ENCODE measurements at places on chromosomes 16 and 17. TPM values are rescaled to one million over a fixed set of nuclear protein-coding genes. Genes with fewer than 3 reads are reported as not detected.

The KRT15 gene
- total RNA-seq = 5.8 TPM

The NOTUM gene
- total RNA-seq = 9.5 TPM

The NMT1 gene
- total RNA-seq = 76.1 TPM

The PHOSPHO1 gene
- 138 TPM for total RNA-seq

The FBXL16 gene
- 15.8 TPM for total RNA-seq

The CDH15 gene
- 3.0 TPM for total RNA-seq

The KRT14 gene
- total RNA-seq = not detected

The PPP1R27 gene
- total RNA-seq = 1.9 TPM

The AURKB gene
- 3.7 TPM for total RNA-seq

GRCh38 chr16:87395181-87395842 is 3.2 kb downstream of the MAP1LC3B start:
- H3K4me3 ChIP-seq = no peak overlapping the region
- H3K27me3 ChIP-seq = no peaks in the 10 kb centered on the region
- H3K36me3 ChIP-seq = no peaks in the 10 kb centered on the region

GRCh38 chr16:9012848-9013507 is 49.3 kb upstream of the USP7 start:
- H3K4me1 ChIP-seq = peaks cover 10% of the 10 kb centered on the region
- peak; percentile 15 for DNase-seq
- H3K36me3 ChIP-seq = no peaks in the 10 kb centered on the region
- H3K4me3 ChIP-seq = no peak overlapping the region

GRCh38 chr16:79587897-79588296 is 12.6 kb downstream of the MAF start:
- H3K27ac ChIP-seq = no peak overlapping the region
- no peaks in the 10 kb centered on the region for H3K27me3 ChIP-seq
- H3K4me1 ChIP-seq = peaks cover 14% of the 10 kb centered on the region
- H3K4me3 ChIP-seq = no peak overlapping the region

GRCh38 chr16:24652209-24652712 is 77.2 kb upstream of the TNRC6A start:
- H3K27ac ChIP-seq = no peak overlapping the region
- H3K4me3 ChIP-seq = no peak overlapping the region
- H3K36me3 ChIP-seq = no peaks in the 10 kb centered on the region
- no peaks in the 10 kb centered on the region for H3K4me1 ChIP-seq
- DNase-seq = no peak

DNA sequence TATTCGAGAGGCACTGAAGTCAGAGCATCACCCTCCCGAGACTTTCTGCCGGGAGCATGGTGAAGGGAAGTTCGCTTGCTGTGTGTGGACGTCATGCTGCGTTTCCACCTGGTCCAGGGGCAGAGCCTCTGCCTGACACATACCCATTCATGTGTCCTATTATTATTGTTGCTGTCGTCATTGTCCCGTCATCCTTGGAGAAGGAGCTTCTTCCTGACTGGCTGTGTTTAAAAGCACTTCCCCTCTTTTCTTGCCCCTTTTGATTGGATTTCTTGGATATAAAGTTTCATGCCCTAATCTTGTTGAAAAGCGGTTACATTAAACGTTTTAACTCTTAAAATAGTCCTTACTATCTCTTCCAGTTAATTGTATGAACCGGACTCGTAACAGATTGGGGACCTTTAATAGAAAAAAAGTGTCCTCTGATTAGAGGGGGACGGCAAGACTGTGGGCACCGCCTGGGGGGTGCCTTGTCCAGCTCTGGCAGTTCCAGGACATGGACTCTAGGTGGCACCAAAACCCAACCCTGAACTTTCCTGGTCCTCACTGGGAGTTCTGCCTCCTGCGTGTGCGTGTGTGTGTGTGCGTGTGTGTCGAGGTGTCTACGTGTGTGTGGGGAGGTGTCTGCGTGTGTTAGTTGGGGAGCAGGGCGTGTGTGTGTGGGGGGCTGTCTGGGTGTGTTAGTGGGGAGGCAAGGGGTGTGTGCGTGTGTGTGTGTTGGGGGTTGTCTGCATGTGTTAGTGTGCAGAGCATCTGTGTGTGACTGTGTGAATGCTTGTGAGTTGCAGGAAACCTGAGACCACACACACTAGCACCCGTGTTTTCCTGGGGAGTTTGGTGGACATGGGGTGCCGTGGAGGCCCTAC is 133.3 kb upstream of the CIBAR2 start:
- no peak overlapping the region for H3K4me3 ChIP-seq
- DNase-seq = peak; percentile 65
- H3K4me1 ChIP-seq = peaks cover 6% of the 10 kb centered on the region

DNA sequence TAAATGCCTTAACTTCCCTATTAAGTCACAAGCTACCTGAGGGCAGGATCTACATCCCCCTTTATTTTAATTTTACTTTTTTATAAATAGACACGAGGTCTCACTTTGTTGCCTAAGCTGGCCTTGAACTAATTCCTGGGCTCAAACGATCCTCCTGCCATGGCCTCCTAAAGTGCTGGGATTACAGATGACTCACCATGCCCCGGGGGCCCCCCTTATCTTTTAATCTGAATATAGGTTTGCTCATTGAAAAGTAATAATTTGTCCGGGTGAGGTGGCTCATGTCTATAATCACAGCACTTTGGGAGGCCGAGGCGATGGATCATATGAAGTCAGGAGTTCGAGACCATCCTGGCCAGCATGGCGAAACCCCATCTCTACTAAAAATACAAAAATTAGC is 14.2 kb downstream of the ETV4 start:
- H3K4me3 ChIP-seq = no peak overlapping the region
- H3K27ac ChIP-seq = no peak overlapping the region
- H3K36me3 ChIP-seq = no peaks in the 10 kb centered on the region
- peaks cover 36% of the 10 kb centered on the region for H3K4me1 ChIP-seq
- DNase-seq = no peak

DNA sequence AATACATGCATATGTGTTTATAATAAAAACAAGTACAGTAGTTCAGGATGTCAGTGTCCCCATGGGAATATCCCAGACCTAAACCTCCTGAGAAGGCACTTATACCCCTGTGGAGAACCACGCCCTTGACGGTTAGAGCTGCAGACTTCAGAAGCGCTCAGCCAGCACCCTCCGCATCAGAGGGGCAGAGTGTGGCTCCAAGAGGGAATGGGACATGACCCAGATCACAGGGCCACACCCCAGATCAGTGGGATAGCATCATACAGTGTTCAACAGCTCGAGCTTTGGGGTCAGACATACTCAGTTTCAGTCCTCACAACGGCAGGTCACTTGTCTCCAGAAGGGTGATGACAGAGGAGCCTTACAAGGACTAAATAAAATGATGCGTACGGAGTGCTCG is 45.8 kb upstream of the ZNF423 start:
- DNase-seq = no peak
- no peaks in the 10 kb centered on the region for H3K4me1 ChIP-seq
- H3K36me3 ChIP-seq = no peaks in the 10 kb centered on the region
- no peaks in the 10 kb centered on the region for H3K27me3 ChIP-seq
- H3K27ac ChIP-seq = no peak overlapping the region

DNA sequence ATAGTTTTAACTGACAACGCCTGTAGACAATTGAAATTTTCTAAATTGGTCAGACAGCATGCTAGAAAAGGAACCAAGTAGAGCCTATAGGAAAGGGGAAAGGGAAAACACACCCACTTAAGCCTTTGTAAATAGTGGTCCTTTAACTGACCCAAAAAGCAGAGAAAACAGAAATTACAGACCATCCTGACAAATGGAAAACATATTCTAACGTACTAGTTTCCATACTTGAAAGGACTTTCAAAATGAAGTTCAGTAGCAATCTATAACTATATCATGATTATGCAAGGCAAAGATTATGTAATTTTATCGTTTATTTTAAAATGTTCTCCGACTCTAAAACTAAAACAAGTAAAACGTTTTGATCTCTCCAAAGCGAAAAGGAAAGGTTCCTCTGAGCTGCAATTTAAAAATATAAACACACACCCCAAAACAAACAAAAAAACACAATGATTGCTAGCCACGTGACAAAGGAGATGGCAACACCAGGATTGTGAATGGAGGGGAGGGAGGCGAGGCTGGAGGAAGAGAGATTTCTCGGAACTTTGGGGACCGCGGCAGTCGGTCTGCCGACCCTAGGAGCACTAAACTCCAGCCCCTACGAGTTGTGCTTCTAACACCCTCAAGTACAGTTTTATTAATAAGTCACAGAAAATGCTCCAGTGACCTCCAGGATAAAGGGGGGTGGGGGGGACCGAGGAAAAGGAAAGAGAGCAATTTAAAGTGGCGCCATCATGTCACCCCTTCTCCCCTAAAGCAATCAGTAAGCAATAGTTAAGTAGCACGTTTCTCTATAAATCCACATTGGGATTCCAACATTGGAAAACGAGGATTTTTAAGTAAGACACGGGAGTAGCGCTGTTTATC is 1.7 kb downstream of the KANSL1 start:
- DNase-seq = peak; percentile 52
- no peaks in the 10 kb centered on the region for H3K27me3 ChIP-seq
- H3K36me3 ChIP-seq = no peaks in the 10 kb centered on the region
- H3K27ac ChIP-seq = peak overlapping the region; percentile 99
- peaks cover 28% of the 10 kb centered on the region for H3K4me1 ChIP-seq

DNA sequence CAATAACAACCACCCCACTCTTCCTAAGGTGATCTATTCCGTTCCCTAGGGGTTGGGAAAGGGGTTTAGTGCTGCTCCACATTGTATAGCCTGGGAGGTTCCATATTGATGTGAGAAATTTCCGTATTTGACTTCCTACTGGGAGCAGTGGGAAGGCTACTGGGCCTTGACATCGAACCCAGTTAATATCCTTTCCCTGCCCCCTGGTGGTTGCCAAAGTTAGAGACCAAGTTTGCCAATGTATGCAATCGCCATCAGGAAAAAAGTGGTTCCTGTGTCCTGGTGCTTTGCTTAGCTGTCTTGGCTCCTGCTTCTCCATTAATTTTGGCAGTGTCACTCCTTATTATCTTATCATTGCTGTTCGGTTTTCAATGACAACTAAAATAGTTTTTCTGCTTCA is 914.9 kb downstream of the KCNJ2 start:
- no peaks in the 10 kb centered on the region for H3K36me3 ChIP-seq
- DNase-seq = peak; percentile 71
- H3K4me1 ChIP-seq = no peaks in the 10 kb centered on the region
- no peak overlapping the region for H3K27ac ChIP-seq
- no peaks in the 10 kb centered on the region for H3K27me3 ChIP-seq

DNA sequence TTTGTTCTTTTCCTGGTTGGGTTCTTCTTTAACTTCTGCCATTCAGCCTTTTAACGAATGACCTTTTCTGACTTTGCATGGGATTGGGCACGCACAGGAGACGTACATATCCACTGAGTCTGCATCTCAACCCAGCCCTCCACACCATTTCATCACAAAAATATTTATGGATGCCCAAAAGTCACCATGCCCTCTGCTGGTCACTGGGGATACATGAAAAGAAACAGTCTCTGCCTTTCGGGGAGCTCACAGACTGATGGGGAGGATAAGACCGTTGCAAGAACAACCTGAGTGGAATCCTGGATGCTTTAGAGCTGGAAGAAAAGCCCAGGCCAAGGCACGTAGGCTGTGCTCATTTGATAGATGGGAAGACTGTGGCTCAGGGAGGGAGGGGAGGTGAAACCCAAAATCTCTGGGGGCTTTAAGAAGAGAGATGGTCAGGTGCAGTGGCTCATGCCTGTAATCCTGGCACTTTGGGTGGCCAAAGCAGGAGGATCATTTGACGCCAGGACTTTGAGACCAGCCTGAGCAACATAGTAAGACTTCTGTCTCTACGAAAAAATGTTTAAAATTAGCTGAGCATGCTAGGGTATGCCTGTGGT is 7.9 kb upstream of the MT2A start:
- no peak overlapping the region for H3K27ac ChIP-seq
- H3K36me3 ChIP-seq = no peaks in the 10 kb centered on the region
- H3K4me3 ChIP-seq = no peak overlapping the region
- DNase-seq = peak; percentile 49

- peaks cover 15% of the 10 kb centered on the region for H3K4me1 ChIP-seq
- H3K4me3 ChIP-seq = peak overlapping the region; percentile 99
- no peaks in the 10 kb centered on the region for H3K36me3 ChIP-seq
- H3K27ac ChIP-seq = peak overlapping the region; percentile 95
These were observed 607 bp upstream of the NCOR1 start for GRCh38 chr17:16215965-16216316.

GRCh38 chr16:52572656-52573055 is 25.7 kb upstream of the TOX3 start:
- no peaks in the 10 kb centered on the region for H3K27me3 ChIP-seq
- no peak overlapping the region for H3K4me3 ChIP-seq
- H3K36me3 ChIP-seq = no peaks in the 10 kb centered on the region
- no peak overlapping the region for H3K27ac ChIP-seq
- no peak for DNase-seq

GRCh38 chr17:53100126-53100525 is 722.6 kb upstream of the KIF2B start:
- H3K4me3 ChIP-seq = no peak overlapping the region
- no peaks in the 10 kb centered on the region for H3K36me3 ChIP-seq
- no peaks in the 10 kb centered on the region for H3K27me3 ChIP-seq
- no peak for DNase-seq

- peak; percentile 67 for DNase-seq
- no peaks in the 10 kb centered on the region for H3K4me1 ChIP-seq
- no peaks in the 10 kb centered on the region for H3K27me3 ChIP-seq
- H3K36me3 ChIP-seq = no peaks in the 10 kb centered on the region
- no peak overlapping the region for H3K27ac ChIP-seq
These were observed 151.3 kb upstream of the IRX3 start for GRCh38 chr16:54437921-54438320.

DNA sequence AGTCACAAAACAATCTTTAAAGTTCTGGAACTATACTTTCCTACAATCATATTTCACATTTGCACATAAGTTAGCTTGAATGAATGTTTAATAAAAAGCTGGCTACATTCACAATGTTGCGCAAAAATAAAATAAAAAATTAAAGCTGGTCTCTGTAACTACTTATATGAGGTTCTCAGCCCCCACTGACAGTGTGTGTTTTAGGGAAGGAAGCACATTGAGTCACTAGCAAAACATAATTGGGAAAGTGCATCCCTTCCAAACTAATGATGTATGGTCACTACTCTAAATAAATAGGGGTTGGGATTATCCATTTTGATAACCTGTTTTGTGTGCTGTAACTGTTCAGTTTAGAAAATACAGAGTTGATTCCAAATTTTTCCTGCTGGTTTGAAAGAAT is 251.9 kb downstream of the IRX3 start:
- DNase-seq = no peak
- H3K4me1 ChIP-seq = no peaks in the 10 kb centered on the region
- no peaks in the 10 kb centered on the region for H3K36me3 ChIP-seq
- H3K27ac ChIP-seq = no peak overlapping the region
- H3K27me3 ChIP-seq = no peaks in the 10 kb centered on the region

GRCh38 chr17:31155208-31155810 is 60.5 kb downstream of the NF1 start:
- H3K27me3 ChIP-seq = no peaks in the 10 kb centered on the region
- H3K4me1 ChIP-seq = no peaks in the 10 kb centered on the region
- H3K27ac ChIP-seq = no peak overlapping the region
- no peak for DNase-seq
- H3K36me3 ChIP-seq = no peaks in the 10 kb centered on the region
- no peak overlapping the region for H3K4me3 ChIP-seq

DNA sequence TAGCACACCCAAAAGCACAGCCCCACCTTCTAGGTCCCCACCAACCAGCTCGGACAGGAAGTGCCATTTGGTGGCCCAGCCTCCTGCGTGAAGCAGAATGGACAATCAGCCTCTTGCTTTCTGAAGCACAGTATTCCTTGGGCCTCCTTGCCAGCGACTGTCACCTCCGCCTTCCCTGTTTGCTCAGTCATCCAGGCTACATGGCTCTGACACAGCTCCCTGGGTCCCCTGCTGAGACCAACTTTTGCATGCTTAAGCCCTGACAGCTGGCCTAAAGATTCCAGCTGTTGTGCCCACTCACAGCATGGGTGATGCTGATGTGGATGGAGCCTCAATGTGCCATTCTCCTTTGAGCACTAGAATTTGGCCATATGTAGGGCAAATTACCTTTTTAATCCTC is 4.5 kb upstream of the CACNG5 start:
- no peak overlapping the region for H3K4me3 ChIP-seq
- no peak for DNase-seq
- no peaks in the 10 kb centered on the region for H3K4me1 ChIP-seq
- no peaks in the 10 kb centered on the region for H3K36me3 ChIP-seq
- no peaks in the 10 kb centered on the region for H3K27me3 ChIP-seq

All from testis (tissue), 5 donors.